ENCODE measurements at places on chromosomes 3 and 15.

DNA sequence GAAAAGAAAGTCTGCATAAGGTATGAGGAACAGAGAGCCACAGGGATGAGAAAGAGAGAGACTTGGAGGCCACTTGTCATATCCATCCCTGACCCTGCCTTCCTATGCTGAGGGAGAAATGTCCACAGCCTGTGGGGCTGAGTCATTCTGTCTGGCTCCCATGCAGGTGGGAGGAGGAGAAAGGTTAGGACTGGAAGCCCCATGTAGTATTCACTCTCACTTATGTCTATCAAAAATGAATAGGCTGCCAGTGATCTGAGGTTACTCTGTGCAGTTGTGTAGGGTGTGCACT lies 71.3 kb downstream of the RAB11A start:
- DNase-seq: no peak

DNA sequence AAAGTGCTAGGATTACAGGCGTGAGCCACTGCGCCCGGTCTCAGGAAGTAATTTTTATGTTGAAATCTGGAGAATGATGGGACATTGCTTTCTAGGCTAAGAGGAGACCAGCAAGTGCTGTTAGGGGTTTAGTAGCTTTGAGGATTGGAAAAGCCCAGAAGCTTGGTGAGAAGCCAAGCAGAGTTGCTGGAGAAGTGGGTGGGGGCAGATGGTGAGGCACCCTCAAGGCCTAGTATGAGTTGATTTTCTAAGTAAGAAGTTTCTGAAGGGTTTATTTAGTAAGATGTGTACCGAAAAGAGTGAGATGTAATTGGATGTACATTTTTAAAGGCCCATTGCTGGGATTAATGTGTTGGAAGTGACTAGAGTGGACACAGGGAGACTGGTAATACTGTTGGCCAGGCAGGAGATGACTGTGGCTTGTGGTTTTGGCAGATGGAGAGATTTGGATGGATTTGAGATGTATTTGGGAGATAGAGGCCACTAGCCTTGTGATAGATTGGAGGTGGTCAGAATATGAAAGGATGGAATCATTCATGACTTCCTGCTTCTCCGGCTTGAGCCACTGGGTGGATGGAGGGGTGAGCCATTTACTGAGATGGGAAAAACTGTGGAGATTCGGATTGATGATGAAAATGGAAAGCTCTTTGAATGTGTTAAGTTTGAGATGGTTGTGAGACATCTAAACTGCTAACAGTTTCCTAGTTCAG lies 2.3 kb downstream of the LRRC28 start:
- no peak for DNase-seq

DNA sequence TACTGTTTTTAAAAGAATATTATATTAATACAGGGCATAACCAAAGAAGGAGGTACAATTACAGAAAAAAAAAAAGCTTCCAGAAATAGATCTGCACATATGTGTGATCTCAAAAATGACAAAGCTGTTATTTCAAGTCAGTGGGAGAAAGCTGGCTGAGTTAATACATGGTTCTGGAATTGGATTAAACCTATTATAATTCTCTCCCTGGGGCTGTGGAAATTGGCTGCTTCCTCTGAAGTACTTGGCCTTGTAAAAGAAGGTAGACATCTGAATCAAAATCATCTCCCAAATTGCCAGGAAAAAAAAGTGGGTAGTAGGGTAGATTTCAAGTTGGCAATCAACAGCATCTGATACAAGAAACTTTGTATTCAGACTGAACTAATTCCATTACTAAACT lies 723.9 kb upstream of the ALCAM start:
- no peak for DNase-seq

DNA sequence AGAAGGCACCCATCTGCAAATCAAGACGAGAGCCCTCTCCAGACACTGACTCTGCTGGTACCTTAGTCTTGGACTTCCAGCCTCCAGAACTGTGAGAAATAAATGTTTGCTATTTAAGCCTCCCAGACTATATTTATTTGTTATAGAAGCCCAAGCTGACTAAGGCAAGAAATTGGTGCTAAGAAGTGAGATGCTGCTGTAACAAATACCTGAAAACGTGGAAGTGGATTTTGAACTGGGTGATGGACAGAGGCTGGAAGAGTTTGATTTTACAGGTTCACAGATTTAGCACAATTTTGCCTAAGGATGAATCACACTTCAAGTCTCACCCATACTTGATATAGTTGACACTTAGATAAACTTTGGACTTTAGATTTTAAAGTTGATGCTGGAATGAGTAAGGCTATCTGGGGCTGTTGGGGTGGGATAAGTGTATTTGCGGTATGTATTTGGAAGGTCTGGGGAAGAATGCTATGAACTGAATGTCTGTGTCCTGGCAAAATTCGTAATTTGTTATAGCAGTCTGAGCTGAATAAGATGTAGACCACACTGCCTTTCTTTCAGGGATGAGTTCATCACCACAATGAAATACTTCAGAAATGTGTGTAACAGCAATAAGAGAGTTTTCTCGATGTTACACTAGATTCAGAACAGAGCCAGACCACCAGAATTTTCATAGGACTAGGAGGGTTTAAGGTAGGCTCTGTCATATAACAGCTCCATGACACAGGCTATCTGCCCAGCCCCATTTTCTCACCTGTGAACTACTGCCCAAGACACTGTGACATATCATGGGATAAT lies 120.5 kb upstream of the LMCD1 start:
- DNase-seq: no peak

- DNase-seq: no peak
Observed at GRCh38 chr3:131713416-131714123, 210.8 kb upstream of the MRPL3 start.

DNA sequence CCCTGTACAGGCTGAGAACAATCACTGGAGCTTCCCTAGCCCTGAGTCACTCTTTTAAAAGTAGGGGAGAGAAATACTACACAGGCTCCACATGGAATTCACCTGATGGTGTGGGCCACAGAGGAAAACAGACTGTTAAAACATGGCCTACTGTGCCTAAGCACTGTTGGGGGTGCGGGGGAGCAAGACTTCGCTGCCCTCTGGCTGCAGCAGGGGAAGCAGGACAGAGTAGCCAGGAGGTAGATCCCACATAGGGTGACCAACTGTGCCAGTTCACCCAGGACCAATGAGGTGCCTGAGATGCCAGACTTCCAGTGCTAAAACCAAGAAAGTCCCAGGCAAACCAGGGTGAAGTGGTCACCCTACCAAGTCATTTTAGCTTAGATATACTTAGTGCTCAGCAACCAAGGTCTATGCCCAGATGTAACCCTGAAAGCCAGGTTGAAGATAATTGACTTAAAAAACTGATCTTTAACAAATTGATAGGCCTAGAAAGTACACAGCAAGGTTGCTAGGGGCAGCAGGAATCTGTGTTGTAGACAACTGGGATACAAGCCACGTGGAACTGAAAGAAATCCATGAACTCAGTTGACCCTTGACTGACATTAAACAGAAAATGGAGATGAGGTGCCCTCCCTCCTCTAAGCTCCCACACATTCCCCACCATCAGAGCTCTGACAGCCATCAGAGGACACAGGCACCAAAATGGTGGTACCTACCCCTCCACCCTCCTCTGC lies 344.2 kb upstream of the PPP2R3A start:
- no peak for DNase-seq

DNA sequence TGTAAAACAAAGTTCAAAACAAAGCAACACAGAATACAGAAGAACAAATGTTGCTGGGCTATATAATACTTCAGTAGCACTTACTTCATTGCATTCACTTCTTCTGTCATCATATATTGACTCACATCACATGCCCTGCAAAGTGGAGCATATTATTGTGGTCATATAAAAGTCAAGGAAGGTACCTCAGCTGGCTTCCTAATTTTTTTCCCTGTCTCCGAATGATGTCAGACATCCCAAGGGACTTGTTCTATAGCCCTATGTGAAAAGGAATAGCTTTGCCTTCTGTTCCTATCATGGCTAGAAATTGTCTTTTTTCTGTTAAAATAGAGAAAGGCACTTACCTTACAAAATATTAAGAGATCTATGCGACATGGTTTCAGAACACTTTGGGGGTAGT lies 109.4 kb downstream of the LRTM1 start:
- DNase-seq: no peak

DNA sequence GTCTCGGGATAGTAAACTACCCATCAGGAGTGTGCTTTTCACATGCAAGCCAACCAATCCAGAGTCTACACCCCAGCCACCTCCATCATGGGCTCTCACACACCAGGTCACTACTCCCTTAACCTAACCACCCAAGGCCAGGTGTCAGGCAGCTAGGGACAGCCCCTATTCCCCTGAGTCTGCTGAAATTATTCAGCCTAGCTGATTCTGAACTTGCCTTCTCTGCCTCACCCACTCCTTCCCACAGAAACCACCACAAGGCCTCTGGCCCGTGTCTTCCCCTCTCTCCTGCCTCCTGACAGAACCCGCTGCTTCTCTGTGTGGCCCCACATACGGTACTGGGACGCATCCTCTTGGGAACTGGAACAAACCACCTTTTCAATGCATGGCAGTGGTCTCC lies 82.1 kb downstream of the PCSK6 start:
- no peak for DNase-seq

DNA sequence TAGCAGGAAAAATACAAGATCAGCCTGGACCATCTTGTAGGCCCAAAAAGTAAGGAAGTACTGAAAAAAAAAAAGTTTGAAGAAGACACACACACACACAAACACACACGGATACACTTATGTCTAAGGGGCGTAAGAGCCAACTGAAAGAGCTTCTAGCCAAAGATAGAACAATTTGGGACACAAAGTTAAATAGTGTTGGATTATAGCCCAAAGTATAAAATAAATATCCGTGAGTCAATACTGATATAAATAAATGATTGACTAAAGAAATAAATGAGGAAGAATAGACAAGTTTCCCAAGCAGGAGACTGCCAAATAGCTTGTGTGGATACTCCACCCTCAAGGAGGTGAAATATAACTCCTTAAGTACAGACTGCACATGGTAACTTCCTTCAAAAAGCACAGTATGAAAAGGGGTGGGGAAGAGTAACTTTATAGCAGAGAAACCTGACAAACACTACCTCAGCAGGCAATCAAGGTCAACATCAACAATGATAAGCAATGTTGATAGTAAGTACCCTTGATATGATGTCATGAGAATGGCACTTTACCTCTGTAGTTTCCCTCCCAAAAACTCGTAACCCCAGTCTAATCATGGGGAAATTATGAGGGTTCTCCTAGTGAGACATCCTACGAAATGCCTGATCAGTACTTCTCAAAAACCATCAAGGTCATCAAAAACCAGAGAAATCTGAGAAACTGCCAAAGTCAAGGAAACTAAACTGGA lies 187.3 kb upstream of the ATP11B start:
- no peak for DNase-seq

DNA sequence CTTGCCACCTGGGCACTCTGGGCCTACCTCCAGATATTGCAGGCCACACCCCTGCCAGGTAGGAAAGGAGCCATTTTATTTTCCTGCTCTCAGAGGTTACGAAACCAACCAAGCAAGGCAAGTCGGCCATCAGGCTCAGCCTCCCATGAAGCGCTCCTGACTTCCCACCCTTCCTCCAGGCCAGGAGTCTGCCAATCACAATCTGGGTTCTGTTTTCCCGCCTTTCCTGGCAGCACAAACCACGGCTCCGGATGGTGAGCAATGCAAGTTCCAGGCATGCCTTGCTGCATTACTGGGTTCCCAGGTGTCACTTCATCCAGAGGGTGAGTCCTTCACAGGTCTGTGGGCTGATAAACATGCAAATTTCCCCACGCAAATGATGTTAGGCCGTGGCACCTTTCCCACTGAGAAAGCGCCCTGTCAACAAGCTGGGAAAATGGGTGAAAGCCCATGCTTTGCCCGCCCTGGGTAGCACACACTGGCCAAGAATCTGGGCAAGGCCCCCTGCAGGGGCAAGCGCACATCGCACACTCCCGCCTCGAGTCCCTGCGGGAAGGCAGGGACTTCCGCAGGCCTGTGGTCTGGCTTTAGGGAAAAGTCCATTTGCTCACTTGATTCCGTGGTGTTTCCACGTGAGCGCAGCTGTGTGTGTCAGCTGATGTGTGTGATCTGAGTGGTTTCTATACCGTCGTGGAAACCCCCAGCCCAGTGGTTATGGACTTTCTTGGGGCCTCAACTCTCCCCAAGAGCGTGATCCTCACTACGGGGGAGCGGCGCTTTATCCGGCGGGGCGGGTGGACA lies 61.6 kb upstream of the RYK start:
- no peak for DNase-seq

DNA sequence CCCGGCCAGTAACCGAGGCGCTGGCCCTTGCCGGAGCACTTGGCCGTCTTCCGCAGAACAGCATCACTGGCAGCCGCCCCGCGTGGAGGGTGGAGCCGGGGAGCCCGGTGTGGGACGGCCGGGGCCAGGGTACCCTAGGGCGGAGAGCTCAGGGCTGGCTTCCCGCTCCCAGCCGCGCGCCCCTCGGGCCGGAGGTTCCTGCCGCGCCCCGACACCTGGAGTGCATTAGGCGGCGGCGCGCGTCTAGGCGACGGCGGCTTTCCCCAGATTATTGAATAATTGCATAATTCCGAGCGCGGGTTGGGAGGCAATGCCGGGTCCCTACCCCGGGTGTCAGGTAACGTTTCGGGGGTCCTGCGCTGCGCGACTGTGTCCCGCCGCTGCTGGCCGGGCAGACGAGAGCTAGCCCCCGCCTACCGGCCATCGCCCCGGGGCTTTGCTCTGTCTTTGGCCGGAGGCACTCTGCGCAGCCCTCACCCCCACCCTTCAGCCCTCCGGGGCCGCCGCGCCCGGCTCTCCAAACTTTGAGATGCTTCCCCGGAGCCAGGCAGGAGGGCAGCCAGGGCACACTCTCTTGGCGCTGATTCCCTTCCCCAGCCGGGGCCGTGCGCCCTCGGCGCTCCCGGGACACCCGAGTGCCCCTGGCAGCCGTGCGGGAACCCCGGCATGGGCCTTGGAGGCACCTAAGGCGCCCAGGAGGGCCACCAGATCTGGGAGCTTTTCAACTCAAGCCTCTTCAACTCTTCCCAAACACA lies 749 bp downstream of the ITGA11 start:
- no peak for DNase-seq

DNA sequence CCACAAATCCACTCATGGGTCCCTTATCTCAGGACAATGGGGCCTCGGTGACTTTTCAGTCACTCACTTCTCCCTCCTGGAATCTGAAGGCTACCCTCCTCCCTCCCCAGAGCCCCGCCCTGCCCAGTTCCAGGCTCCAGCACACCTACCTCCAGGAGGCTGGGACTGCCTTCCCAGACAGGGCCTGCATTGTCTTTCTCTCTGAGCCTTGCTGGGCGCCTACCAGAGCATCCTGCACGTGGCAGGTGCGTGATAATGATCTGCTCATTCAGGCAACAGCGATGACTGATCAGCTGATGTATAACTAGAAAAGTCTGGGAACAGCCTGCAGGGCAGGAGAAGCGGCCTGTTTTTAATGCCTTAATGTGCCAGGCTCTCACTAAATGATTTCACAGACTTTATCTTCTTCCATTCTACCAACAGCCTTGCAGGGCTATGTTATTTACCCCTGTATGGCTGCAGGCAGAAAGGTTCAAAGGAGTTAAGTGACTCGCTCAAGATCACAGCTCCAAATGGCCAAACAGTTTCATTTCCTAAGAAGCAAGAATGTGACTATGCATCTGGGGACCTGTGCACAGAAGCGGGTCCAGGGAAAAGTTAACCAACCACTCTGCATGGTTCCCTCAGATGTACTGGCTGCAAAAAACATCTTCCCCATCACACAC lies 6.3 kb downstream of the ADAMTS17 start:
- no peak for DNase-seq

Data from right lung (tissue), 10 donors.